Bronchus fibroblast of lung (primary cell): ENCODE measurements at places on chromosomes 1 and 21. TPM values are rescaled to one million over a fixed set of nuclear protein-coding genes. Genes with fewer than 3 reads are reported as not detected.

The ANKRD34A gene
- 0.59 and 1.3 TPM in 2 replicates for total RNA-seq

The SUSD4 gene
- total RNA-seq = under 0.01 and 1.2 TPM in 2 replicates

The PSRC1 gene
- total RNA-seq = 50.4 TPM in 2 replicates

The SPRR3 gene
- not detected in 2 replicates for total RNA-seq

The KRTAP19-1 gene
- total RNA-seq = not detected in 2 replicates

The FAM72D gene
- total RNA-seq = 3.2 and 4.0 TPM in 2 replicates

The AGT gene
- total RNA-seq = under 0.01 and 0.17 TPM in 2 replicates

The ARID1A gene
- total RNA-seq = 20.2 and 23.6 TPM in 2 replicates

The PKP1 gene
- total RNA-seq = under 0.01 TPM in 1 of 2 replicates, not detected in the other

The FBLIM1 gene
- 61.7 and 63.5 TPM in 2 replicates for total RNA-seq

The ST6GALNAC5 gene
- total RNA-seq = 0.15 and 0.34 TPM in 2 replicates

The CHRNB2 gene
- under 0.01 TPM in 1 of 2 replicates, not detected in the other for total RNA-seq

The ASCL5 gene
- total RNA-seq = under 0.01 TPM in 1 of 2 replicates, not detected in the other

The WDR77 gene
- total RNA-seq = 40.1 and 46.6 TPM in 2 replicates

The FAM163A gene
- total RNA-seq = not detected in 2 replicates

The RBM34 gene
- total RNA-seq = 29.3 and 39.7 TPM in 2 replicates

The GABRD gene
- total RNA-seq = not detected in 2 replicates

The SH2D5 gene
- total RNA-seq = 5.2 and 5.5 TPM in 2 replicates

The GJA5 gene
- not detected in 2 replicates for total RNA-seq

The CCDC181 gene
- 1.6 and 2.9 TPM in 2 replicates for total RNA-seq

The HTR1D gene
- total RNA-seq = not detected in 2 replicates

The CDC20 gene
- total RNA-seq = 183 and 220 TPM in 2 replicates

The NUDT4B gene
- 10.3 and 11.0 TPM in 2 replicates for total RNA-seq

The KIF21B gene
- 3.0 and 3.3 TPM in 2 replicates for total RNA-seq

The RGS5 gene
- total RNA-seq = 1.0 and 1.8 TPM in 2 replicates

The OR2M3 gene
- total RNA-seq = not detected in 2 replicates

The CIART gene
- 0.74 and 1.0 TPM in 2 replicates for total RNA-seq

The GPA33 gene
- not detected in 2 replicates for total RNA-seq

The ADAMTS4 gene
- 3.6 and 3.7 TPM in 2 replicates for total RNA-seq

The TEX35 gene
- total RNA-seq = not detected in 2 replicates

The LINGO4 gene
- not detected in 2 replicates for total RNA-seq

The E2F2 gene
- 3.3 and 3.7 TPM in 2 replicates for total RNA-seq

The CD247 gene
- not detected in 2 replicates for total RNA-seq

The F3 gene
- 10.3 and 11.1 TPM in 2 replicates for total RNA-seq

The HTR6 gene
- not detected in 2 replicates for total RNA-seq

The MCOLN3 gene
- under 0.01 TPM in 2 replicates for total RNA-seq

The CD1D gene
- 0.67 and 0.89 TPM in 2 replicates for total RNA-seq
